CMK (cell line): ENCODE measurements at places on chromosomes 2 and 18.

DNA sequence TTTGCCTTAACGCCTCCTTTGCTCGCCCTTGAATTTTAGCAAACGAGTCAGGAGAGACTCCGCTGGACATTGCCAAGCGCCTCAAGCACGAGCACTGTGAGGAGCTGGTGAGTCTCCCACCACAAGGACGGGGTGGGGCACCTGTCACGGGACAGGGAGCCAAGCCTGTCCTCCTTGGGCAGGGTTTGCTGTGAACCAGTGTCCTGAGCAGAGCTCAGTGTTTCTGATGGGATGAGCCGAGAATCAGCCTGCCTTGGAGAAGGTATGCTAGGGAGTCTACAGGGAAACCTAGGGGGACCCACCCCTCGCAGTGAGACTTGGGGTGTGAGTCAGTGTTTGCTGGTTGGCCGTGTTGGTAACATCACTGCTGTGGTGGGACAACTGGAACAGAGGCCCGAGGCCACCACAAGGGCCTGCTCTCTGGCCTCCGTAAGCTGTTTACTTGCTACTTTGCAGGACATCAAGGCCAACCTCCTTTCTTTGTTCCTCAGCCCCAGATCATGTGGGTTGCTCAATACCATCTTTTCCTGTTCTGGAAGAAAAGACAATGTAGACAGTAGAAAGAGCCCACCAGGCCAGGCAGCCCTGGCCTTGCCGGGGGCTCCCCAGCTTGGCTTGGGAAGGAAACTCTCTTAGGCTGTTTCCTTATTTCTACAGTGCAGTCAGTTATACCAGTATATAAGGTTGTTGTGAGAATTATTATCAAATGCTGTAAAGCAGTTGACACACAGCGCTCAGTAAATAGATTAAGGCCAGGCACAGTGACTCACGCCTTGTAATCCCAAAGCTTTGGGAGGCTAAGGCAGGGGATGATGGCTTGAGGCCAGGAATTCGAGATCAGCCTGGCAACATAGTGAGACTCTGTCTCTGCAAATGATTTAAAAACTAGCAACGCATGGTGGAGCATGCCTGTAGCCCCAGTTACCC lies 42.4 kb downstream of the ITGB1BP1 start:
- DNase-seq, result no peak

GRCh38 chr2:202669841-202670240 lies 35.1 kb downstream of the FAM117B start:
- DNase-seq, result no peak

- peak; percentile 54 for DNase-seq
Observed at GRCh38 chr2:234999740-235000425, 48.1 kb downstream of the SH3BP4 start.

DNA sequence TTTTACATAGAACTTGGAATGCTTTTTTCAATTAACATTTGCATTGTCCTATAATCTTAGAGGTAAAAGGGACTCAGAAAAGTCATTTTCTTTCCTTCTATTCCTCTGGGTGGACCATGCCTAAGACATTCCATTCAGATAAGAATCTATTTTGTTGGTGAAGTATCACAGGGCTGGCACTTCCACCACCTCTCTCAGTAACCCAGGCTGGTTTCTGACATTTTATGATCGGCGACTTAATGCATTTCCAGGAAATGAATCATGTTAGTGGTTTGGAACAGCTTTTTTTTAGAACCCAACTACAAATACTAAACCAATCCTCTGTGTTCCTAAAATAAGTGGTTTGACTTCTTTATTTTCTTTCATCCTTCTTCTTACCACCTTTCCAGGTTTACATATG lies 27.0 kb downstream of the GAD1 start:
- DNase-seq, result no peak

GRCh38 chr2:163808406-163808805 lies 72.6 kb upstream of the FIGN start:
- DNase-seq, result no peak

DNA sequence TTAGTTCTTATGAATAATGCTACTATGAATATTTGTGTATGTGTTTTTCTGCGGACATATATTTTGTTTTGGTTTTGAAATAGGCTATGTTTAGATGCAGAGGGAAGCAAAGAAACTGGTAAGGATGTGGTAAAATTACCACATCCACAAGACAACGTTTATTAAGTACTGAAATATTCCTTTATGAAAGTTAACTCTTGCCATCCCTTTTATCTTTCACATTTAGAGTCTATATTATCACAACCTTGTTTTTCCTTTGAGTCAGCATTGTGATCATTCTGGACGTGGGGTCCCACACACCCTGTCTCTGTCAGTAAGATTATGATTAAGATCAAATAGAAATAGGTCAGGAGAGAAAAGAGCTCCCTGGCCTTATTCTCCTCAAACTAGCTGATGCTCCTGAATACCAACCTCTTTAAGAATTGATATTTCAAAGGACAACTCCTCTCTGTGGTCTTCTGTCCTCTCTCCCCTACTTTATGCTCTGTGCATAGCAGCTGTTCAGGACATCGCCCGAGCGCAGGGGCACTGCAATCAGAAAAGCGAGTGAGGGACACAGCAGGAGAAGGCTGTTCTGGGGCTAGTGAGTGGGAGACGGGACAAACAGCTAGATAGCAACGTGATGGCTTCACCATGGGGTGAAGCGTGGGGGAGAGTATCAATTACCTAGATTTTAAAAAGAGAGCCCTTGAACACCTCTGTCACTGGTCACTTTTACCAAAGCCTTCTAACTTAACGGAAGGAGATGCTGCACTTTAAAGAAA lies 12.2 kb downstream of the METAP1D start:
- DNase-seq, result no peak

GRCh38 chr2:62406573-62407043 lies 99.4 kb downstream of the TMEM17 start:
- no peak for DNase-seq
